ENCODE measurements at places on chromosomes 6 and 20.

DNA sequence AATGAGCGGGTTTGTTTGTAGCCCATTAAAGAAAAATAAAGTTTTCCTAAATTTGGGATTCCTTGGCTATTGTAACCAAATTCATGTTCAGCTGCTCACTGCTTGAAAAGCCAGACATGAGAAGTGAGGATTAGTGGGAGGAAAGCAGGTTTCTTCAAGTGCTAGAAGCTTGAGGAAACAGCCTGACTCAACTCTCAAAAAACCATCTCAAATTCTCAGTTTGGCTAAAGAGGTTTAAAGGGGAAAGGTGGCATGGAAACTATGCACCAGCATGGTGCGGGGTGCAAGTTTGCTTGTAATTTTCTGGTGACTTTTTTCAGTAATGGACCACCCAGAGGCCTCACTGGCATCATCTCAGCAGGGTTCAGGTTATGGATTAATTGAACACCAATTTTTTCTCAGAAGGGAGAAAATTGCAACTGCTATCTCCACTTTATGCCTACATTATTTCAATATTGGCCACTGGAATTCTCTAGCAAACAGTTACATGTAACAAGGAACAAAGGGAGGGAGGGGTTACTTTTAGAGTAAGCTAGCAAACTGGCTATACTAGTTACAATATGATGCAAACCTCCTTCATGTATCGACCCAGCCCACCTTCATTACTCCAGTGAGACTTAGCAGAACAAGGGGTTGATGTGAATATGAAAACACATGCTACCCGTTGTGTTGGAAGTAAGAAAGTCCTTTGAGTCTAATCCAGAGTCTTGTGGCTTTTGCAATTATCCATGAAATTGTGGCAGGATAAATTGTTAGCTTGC is 85.0 kb upstream of the IFNGR1 start:
- DNase-seq: no peak

- DNase-seq: no peak
Measured at GRCh38 chr20:32631933-32632460, 41.7 kb downstream of the C20orf203 start.

DNA sequence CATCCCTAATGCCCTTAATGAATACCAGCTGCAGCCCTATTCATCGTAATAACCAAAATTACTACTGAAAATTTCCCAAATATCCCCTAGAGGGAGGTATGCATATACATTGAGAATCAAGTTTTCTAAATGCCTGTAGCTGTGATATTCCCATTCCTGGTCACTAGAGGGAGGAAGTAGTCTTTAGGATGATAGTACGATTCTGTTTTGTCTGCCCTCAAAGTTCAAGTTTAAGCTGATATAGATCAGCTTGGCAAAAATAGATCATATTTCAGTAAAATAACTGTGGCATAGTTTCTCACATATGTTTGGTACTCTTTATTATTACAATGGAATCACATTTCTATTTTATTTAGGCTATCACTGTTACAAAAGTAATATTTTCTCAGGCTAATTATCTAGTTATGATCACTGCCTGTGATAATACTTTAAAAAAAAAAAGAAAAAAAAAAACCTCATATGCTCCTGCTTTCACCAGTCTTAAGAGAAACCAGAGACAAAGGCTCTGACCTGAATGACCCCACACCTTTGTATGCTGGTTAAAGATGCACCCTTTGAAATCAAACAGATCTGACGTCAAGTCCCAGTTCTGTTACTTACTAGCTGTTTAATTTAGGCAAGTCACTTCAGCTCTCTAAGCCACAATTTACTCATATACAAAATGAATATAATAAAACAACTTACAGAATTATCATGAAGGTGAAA is 11.0 kb downstream of the TSPYL1 start:
- no peak for DNase-seq

GRCh38 chr6:139154881-139155547 is 20.1 kb downstream of the HECA start:
- DNase-seq: no peak

DNA sequence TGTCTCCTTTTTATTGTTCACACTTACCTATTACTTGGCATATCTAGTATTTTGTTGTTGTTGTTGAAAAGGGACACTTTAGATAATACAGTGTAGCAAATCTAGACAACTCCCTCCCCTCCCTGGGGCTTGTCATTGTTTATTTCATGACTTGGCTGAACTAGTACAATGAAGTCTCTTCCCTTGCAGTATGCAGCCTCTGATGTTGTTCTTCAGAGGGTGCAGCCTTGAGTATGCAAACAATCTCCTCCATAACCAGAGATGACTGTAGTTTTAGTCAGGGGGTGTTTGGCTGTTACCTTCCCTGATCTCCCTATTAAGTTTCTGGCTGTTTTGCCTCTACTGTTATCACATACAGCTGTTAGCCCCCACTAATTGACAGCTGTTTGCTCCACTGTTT is 315.4 kb upstream of the RUNX2 start:
- DNase-seq: no peak

GRCh38 chr6:169395080-169395805 is 141.6 kb upstream of the THBS2 start:
- DNase-seq: no peak

- DNase-seq: no peak
Measured at GRCh38 chr6:143248359-143248758, 187.7 kb downstream of the AIG1 start.

- DNase-seq: no peak
Measured at GRCh38 chr6:40538556-40538955, 48.6 kb downstream of the LRFN2 start.

- DNase-seq: no peak
Measured at GRCh38 chr6:14996892-14997291, 249.0 kb upstream of the JARID2 start.

Data from dorsolateral prefrontal cortex (tissue), 122 donors.